ENCODE measurements at places on chromosomes 11 and 22.

DNA sequence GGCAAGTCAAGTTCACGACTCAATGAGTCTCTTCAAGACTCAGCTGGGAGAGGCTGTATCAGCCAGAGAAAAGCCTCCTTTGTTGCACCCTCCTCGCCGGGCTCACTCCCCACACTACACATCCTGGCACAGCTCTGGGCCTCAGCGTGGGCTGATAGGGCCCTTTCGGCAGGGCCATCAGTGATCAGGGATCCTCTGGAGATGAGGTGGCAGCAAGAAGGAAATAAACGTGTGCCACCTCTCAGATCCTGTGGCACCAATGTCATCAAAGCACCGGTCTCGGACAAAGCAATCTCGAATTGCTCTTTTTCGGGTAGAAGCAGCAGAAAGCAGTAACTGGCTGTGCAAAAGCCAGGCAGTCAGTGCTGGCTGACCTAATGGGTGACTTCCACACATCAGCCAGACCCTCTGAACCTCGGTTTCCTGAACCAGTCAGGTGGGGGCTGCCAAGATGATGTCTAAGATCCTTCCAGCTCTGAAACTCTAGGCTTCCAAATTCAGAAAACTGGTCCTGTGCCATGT is 2.1 kb downstream of the EHD1 start:
- DNase-seq = no peak

DNA sequence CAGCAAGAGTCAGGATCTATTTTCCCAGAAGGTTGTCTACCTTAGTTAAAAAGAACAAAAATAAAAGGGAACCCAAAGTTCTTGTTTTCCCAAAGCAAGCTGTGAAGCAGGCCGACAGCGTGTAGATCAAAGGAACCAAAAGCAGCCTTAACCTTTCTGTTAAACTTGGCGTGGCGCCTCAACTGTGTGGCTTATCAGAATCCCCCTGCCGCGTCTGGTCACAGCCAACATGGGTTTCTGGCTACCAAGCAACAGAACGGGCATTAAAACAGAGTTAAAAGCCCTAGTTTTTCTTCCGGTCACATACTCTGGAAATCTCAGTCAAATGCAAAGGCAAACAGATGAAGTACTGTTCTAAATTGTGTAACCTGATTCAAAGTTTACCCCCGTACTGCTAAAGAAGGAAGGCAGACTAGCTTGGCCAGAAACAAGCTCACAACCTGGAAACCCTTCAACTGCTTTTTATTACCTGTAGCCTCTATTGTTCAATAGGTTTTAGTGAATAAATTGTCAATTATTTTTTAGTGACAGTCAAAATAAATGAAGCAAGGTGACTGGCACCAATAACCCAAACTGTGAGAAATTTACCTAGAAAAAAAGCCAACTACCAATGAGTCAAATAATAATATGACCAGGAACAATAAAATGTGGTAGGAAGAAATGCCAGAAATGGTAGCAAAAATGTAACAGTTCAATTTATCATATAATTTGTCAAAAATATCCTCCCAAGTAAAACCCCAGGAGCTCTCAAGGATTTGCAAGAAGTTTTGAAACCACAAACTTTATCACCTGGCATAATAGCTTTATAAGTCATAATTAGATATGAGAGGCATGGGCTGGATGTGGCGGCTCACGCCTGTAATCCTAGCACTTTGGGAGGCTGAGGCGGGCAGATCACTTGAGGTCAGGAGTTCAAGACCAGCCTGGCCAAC is 21.4 kb downstream of the CHKA start:
- DNase-seq = no peak

GRCh38 chr22:19679522-19680101 is 34.7 kb upstream of the SEPTIN5 start:
- DNase-seq = peak; percentile 38

DNA sequence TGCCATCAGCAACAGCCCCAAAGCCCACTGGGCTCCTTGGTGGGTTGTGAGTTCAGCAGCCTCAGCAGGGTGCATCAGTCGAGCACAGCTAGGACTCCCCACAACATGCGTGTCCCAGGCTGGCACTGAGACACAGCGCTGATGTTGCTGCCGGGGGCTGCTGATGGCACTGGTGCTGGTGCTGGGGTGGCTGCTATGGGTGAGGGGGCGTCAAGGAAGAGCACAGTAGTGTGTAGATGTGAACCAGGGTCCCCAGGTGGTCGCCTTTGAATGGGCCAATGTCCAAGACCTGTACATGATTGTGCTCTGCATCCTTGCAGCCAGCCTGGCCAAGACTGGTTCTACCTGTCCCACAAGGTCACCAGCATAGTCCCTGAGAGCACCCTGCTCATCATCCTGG is 121.3 kb upstream of the SERPIND1 start:
- DNase-seq = no peak

DNA sequence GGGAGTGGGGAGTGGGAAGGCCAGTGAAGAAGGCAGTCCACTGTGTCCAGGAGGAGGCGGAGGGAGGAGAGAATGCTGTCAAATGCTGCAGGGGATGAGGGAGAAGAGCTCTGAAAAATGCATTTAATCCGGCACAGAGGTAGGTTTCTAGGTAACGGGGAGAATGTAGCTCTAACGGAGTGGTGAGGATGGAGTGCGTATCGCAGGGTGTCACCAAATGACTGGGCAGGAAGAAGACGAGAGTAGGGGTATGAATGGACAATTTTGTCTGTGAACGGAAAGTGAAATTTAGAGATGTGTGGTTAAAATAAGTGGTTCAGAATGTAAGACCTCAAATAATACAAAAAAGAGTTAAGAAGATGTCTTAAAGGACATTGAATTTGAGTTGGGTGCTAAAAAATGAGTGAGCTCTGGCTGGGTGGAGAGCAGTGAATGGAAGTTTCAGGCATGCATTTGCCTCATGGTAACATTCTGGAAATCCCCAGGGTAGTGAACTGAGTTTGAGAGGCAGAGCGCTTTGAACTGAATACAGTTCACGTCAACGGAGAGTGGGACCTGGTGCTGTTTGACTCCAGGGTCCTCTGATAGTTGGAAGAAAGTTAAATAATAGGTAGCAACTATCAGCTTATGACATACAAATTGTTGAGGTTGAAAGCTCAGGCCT is 81.3 kb upstream of the CADM1 start:
- no peak for DNase-seq

GRCh38 chr11:114166897-114167323 is 107.4 kb downstream of the ZBTB16 start:
- DNase-seq = no peak

- DNase-seq = no peak
These were observed 36.8 kb downstream of the BRD1 start for GRCh38 chr22:49790912-49791311.

DNA sequence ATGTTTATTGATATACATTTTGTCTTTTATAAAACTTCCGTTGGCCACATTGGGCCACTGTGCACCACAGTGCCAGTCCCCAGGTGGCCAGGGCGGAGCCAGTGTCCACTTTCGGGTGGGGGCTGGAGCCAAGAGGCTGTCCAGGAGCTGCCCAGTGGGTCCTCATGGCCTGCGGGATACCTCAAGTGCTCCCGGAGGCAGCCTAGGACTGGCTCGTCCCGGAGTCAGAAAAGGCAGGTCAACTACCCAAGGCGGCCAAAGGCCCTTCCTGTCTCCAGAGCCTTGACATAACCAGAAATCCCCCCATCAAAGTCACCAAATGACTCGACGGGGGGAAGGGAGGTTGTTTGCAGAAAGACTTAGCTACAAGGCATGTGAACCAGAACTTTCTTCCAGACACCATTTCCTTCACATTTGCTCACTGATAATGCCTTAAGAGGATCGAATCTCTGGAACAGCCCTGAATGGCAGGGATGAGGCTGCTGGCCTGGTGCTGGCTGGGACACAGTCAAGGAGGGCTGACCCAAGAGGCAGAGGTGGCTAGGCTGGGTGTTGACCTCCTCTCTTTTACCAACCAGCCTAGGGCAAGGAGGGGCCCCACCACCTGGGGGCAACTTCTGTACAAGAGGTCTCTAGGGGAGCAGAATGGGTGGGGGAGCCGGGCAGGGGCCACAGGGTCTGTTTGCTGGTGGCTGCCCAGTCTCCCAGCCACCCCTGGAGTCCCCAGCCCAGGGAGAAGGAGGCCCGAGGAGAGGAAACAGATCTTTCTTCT is 8.4 kb downstream of the MRGPRF start:
- DNase-seq = no peak

- no peak for DNase-seq
These were observed 6.7 kb upstream of the PPARA start for GRCh38 chr22:46143491-46144147.

DNA sequence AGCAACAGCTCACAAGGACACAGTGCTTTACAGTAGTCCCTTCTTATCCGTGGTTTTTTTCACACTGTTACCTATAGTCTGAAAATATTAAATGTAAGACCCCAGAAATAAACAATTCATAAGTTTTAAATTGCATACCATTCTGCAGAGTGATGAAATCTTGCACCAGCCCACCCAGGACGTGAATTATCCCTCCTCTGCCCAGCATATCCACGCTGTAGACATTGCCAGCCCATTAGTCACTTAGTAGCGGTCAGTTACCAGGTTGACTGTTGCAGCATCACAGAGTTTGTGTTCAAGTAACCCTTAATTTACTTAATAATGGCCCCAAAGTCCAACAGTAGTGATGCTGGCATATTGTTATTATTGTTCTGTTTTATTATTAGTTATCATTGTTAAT is 3.6 kb downstream of the CLTCL1 start:
- no peak for DNase-seq

DNA sequence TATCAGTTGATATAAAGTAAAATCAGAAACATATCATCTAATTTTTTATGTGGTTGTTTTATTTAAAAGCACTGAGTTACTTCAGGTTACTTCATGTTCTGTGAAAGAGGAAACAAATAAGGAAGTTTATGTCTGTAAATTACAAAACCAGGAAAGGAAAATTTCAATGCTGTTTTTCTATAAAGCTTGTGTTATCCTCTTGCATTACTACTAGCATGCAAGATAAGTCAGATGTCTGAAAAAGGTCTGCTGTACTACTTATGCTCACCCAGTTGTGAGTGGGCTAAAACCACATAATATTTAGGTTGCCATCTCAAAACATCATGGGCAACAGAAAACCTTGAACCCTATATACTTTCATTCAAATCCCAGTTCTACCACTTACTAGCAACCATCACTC is 121.5 kb downstream of the ATG16L2 start:
- DNase-seq = no peak

- DNase-seq = no peak
These were observed 717 bp downstream of the MRGPRE start for GRCh38 chr11:3231550-3231850.

DNA sequence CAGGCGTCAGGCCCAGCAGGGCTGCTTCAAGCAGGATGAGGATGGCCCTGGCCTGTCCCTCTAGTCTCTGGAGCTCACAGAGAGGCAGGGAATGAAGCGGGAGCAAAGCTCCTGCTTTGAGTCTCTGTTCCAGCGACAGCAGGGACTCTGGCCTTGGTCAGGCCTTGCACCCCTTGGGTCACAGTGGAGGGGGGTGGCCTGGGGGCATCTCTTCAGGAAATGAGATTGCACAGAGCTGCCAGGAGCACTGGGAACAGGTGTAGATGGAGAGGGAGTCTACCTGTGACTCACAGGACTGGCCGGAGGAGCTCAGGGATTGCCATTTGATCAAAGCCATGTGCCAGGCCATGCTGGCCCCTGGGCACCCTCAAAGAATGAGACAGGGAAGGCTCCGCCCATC is 1.6 kb downstream of the ANO1 start:
- DNase-seq = no peak

DNA sequence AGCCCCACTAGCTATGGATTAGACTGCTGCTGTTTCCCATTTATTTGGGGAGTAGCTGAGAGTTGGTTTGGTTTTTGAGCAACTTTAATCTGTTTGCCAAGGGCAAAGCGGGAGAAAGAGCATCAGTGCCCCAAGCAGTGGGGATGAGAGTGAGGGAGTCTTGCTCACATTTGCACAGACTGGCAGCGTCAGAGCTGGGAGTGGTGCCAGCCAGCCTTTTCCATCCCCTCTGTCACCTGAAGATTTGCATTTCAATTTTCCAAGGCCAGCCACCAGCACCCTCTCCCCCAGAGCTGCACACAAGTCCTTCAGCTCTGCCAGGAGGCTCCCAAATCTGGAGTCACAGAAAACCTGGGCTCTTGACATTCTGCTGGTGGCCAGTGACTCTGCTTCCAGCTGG is 21.0 kb upstream of the UVRAG start:
- DNase-seq = no peak

- DNase-seq = no peak
These were observed 21.1 kb downstream of the SHISA8 start for GRCh38 chr22:41893591-41894375.

GRCh38 chr11:79201677-79202347 is 239.0 kb downstream of the TENM4 start:
- DNase-seq = no peak

GRCh38 chr11:72373163-72373562 is 61.2 kb downstream of the CLPB start:
- DNase-seq = no peak

DNA sequence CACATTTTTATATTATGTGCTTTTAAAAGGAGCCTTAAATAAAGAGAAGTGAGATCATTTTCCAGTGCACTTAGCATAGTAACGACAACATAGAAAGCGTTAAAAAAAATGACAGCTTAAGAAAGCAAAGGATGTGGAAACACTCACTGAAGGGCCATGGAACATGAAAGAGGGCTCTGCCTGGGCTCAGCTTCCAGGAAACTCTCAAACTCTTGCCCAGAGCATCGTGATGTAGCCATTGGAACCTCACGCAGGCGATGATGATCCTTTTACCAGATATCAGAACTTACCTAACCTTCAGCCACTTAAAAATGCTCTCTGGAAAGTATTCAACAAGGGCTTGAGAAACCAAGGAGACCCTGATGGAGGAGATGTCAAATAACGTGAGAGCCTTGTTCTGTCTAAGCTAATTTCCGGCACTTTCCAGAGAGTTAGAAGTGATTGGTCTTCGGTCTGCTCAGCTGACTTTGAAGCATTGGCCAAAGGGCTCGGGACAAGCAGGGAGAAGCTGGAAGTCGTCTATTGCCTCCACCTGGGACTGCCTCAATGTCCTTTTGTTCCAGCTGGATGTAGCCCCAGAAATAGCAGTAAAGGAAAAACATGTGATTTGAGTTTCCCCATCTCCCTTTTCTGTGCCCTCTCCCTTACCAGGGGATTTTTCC is 21.5 kb upstream of the ETS1 start:
- DNase-seq = no peak

DNA sequence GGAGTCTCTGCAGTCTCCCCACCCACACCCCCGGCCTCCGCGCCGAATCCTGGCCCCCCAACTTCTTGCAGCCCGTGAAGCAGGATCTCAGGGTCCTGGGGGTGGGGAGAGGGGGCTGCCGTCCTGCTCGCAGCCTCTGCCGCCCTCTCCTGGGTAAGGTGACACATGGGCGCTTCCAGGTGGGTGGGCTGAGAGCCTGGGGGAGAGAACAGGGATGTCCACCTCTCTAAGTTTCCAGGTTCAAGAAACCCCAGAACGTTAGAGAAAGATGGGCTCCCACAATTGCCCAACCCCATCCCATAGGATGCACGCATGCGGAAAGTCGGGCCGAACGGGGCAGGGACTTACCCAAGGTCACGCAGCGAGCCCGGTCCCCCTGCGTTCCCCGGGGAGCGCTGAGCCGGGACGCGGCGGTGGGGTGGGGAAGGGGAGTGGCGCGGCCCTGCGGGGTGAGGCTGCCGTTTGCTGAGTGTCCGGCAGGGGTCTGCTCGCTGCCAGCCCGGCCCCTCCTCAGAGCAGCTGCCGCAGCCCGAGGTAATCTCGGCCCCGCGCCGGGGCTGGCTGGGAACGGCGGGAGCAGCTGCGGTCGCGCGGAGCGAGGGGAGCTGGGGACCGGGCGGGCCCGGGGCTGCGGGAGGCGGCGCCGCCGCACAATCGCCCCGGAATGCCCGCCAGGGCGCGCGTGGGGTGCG is 705 bp upstream of the CAPN1 start:
- DNase-seq = peak; percentile 21

GRCh38 chr11:114291842-114292680 is 4.1 kb upstream of the NNMT start:
- DNase-seq = no peak
